ENCODE measurements at places on chromosomes 1 and 21.

- no peak for DNase-seq
Observed at GRCh38 chr1:14439015-14439414, 159.5 kb upstream of the KAZN start.

GRCh38 chr1:230681599-230681998 is 32.3 kb downstream of the AGT start:
- peak; percentile 75 for DNase-seq

DNA sequence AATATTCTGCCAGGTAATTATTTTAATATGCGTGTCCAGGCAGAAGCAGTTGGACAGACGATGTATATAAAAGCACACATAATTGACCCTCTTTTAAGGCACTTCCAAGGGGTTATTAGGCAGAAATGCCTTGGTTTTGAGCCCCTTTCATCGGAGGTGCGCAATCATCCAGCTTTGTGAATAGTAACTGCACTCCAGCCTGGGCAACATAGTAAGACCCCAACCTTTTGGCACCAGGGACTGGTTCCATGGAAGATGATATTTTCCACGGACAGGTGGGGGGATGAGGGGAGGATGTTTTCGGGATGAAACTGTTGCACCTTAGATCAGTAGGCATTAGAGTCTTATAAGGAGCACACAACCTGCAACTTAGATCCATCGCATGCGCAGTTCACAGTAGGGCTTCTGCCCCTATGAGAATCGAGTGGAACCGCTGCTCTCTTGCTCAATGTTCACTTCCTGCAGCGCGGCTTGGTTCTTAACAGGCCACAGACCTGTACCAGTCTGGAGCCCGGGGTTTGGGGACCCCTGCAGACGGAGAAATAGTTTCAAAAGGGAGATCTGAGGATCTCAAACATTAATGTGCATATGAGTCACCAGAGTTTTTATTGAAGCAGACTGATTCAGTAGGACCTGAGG is 1.8 kb upstream of the MCOLN2 start:
- no peak for DNase-seq

DNA sequence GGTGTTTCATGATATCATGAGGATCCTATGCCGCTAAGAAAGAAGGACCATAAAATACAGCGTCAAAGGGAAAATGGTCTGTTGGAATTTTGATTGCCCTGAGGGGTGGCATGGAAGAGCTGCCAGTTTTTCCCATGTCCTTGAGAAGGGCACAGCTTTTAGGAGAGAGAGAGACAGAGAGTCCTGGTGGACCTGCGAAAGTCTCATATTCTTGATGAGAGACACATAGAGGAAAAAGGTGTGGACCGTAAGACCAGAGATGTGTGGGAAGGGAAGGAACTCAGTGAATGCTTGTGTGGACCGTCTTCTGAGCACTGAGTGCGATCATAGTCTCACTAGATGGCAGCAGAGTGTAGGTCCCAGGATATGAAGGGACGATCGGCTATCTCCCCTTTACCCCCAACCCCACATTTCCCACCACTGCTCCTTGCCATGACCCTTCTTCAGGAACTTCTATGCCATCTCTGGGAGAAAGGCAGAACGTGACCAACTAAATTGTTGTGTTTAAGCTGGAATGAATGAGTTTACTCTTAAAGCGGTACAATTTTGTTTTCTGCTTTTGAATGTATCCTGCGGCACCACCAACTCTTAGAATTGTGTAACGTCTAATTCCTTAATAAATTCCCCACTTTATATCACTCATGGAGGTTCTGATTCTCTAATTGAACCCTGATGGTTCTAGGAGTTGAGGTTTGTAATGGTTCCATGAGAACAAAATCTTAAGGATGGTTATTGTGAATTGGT is 117.7 kb downstream of the CTH start:
- DNase-seq = peak; percentile 44

DNA sequence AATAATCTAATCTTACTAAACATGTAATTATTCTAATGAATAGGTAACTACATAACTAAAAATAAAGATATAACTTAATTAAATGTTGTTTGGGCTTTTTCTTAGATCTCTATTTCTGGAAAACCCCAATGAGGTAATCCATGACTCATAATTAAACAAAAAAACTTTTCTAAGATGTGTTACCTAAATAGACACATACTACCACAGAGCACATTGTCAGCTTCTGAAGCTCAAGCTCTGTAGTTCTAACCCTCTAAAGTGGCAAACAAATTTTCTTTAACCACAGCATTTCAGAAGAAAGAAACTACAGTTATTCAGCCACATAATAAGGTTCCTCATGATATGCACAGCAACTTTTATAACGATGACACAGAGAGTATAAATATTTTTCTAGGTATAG is 4.2 kb downstream of the OR6K3 start:
- no peak for DNase-seq

GRCh38 chr1:247701338-247701737 is 15.1 kb downstream of the OR6F1 start:
- no peak for DNase-seq

- peak; percentile 81 for DNase-seq
Observed at GRCh38 chr1:115089420-115090185, at the start of gene TSPAN2. Gene TSPAN2, minus strand, starts transcription at chr1:115089503. Its CDS starts 71 bp downstream, at chr1:115089432.

DNA sequence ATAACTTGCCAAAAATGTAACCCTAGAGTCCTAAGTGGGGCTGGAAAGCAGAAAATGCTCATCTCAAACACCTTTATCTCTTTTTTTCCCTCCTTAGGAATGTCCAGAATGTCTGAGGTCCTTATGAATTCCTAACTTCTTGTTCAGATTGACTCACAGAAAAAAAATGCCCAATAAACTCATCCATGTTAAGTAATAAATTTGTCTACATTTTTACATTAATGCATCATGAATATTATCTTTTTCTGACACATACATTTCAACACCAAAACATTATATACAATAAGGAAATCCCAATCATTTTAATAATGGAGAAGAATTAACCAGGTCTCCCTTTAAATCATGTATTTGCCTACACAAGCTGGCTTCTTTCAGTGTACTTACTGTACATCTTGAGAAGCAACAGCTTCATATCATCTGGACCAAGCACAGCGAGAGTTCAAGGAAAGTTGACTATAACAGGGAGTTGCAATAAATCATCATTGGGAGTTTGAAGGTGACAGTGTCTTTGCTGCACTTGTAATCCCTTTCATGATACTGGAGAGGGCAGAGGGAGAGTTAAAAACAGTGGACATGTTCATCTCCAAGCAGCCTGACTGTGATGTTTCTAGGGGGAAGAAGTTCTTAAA is 565.2 kb downstream of the LTN1 start:
- DNase-seq = no peak

GRCh38 chr1:113405573-113405972 is 15.3 kb downstream of the MAGI3 start:
- DNase-seq = no peak

GRCh38 chr1:99650773-99651437 is 5.0 kb downstream of the PALMD start:
- no peak for DNase-seq

GRCh38 chr1:160829766-160830165 is 32.9 kb downstream of the CD244 start:
- DNase-seq = no peak

DNA sequence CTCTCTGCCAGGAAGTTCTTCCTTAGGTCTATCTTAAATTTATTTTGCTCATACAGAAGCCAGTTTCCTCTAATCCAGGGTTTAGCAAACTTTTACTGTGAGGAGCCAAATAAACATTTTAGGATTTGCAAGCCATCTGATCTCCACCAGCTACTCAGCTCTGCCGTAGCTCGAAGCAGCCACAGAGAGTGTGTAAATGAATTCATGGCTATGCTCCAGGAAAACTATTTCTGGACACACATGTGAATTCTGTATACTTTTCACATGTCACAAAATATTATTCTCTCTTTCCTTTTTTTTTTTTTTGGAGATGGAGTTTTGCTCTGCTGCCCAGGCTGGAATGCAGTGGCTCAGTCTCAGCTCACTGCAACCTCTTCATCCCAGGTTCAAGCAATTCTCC is 13.4 kb upstream of the AGTRAP start:
- no peak for DNase-seq

DNA sequence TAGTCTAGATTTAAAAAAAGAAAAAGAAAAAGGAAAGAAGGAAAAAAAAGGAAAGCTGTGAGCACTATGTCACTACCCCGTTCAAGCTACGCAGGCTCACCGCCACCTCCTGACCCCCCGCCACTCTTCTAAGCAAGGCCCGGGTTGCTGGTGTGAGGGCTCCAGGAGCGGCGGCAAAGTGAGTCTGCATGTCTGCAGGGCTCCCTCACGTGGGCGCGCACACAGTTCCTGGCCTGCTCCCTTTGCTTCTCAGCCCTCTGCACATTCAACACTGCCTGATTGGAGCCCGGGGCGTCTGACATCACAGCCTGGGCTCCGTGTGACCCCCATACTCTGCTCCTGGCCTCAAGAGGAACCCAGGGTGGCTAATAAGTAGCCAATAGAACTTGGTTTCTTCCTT is 81.4 kb upstream of the TLR5 start:
- no peak for DNase-seq

- no peak for DNase-seq
Observed at GRCh38 chr1:111837393-111837792, 81.7 kb downstream of the DDX20 start.

DNA sequence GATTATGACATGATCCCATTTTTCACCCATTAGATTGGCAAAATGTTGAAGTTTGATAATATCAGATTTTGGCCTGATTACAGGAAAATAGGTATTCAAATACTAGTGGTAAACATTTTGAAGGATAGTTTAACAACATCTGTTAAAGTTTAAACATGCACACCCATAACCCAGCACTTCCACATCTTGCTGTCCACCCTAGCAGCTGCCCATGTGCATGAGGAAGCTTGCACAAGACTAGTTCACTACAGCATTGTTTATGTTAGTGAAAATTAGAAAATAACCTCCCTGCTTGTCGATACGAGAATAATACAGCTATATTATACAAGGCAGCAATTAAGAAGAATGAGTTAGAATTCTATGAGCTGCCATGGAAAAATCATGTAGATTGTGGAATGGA is 127.6 kb downstream of the C1orf21 start:
- DNase-seq = no peak

DNA sequence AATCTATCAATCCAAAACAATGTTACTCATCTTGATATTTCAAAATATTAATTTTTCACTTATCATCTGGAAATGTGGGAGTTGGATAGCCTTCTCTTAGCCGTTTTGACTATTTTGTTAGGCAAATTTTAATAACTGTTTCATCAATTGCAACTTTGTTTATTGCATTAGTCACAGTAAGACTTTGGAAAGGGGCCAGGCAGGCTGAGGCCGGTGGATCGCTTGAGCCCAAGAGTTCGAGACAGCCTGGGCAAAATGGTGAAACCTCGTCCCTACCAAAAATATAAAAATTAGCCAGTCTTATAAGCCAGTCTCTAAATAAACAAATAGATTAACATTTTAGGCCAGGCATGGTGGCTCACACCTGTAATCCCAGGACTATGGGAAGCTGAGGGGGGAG is 113.0 kb upstream of the NR5A2 start:
- no peak for DNase-seq

GRCh38 chr1:157993918-157994605 is 617 bp downstream of the KIRREL1 start:
- DNase-seq = peak; percentile 10

GRCh38 chr1:193306430-193306829 is 120.0 kb upstream of the B3GALT2 start:
- no peak for DNase-seq

- no peak for DNase-seq
Observed at GRCh38 chr21:45724994-45725843, 81.7 kb downstream of the PCBP3 start.

DNA sequence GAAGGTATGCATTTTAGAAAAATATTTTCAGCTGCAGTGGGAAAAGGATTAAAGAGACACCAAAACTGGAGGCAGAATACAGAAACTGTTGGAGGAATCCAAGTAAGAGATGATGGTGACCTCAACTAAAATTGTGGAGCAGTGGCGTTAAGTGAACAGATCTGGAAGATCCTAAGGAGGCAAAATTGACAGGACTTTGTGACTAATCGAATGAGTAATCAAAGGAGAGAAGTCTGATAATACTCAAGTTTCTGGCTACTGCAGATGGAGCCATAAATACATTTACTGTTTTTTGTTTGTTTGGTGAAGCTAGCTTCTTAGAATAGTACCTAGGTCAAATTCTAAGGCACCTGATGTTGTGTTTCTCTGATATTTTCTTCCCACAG is 3.1 kb downstream of the CTBS start:
- DNase-seq = no peak

GRCh38 chr21:25970254-25970930 is 200.2 kb downstream of the APP start:
- no peak for DNase-seq

GRCh38 chr1:108703939-108704338 is 8.8 kb upstream of the FNDC7 start:
- no peak for DNase-seq

DNA sequence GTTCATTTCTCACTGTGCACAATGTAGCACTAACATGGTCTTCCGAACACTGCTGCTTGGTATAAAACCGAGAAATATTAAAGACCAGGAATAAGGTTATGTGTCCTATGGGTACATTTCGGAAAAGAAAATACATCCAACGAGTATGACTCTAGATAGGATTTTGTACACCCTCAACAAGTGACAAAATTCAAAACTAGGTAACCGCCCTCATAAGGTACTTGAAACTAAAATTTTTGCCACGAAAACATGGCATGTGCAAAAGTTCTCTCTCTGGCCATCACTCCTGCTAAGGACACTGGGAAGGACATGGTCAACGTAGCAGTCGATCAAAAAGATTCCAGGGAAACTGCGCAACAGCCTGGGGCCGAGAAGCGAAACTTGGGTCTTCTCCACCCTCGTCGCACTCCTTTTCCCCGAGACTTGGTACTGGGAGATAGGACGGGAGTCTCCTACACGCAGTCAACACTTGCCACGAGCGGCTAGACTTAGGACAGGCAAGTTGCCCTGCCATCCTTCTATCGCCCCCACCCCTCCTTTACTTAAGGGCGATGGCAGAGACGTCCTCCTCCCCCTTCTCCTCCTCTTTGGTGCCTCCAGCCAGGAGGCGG is 338 bp upstream of the TOR1AIP1 start:
- DNase-seq = no peak

- no peak for DNase-seq
Observed at GRCh38 chr1:224528900-224529299, 87.2 kb upstream of the CNIH3 start.

DNA sequence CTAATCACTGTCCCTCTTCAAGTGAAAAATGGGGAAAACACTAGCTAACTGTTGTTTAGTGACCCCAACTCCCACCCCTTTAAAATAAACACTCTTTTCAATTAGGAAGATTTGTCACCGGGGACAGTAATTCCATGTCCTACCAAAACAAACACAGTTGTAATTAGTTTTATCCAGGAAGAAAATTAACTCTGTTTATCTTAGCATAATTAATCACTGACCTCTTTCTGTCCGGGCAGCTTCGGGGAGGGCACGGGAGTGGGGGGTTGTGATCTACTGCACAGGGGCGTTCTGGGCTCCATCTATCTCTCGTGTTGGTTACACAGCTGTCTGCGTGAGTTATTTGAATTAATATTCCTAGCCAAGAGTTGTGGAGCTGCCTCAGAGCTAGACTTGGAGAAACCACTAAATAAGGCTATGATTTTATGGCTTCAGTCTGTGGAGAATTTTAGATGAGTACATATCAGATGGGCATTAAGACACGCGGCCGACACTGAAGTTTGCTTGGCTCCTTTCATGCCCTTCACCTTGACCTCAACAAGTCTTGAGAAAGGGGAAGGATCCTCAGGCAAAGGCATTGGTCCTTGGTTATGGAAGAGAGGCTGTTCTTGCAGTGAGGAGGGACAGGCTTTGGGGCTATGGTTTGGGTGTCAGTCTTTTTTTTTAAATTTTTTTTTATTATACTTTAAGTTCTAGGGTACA is 102.0 kb upstream of the TRABD2B start:
- peak; percentile 20 for DNase-seq
